ENCODE measurements at places on chromosomes 13 and 19. TPM values are rescaled to one million over a fixed set of nuclear protein-coding genes. Genes with fewer than 3 reads are reported as not detected.

Gene OPA3
- 7.1 TPM for total RNA-seq

- peak; percentile 76 for DNase-seq
These were observed 3.5 kb downstream of the CCDC169 start for GRCh38 chr13:36294096-36294495.

- DNase-seq: no peak
These were observed 17.2 kb upstream of the DCUN1D2 start for GRCh38 chr13:113507505-113508345.

DNA sequence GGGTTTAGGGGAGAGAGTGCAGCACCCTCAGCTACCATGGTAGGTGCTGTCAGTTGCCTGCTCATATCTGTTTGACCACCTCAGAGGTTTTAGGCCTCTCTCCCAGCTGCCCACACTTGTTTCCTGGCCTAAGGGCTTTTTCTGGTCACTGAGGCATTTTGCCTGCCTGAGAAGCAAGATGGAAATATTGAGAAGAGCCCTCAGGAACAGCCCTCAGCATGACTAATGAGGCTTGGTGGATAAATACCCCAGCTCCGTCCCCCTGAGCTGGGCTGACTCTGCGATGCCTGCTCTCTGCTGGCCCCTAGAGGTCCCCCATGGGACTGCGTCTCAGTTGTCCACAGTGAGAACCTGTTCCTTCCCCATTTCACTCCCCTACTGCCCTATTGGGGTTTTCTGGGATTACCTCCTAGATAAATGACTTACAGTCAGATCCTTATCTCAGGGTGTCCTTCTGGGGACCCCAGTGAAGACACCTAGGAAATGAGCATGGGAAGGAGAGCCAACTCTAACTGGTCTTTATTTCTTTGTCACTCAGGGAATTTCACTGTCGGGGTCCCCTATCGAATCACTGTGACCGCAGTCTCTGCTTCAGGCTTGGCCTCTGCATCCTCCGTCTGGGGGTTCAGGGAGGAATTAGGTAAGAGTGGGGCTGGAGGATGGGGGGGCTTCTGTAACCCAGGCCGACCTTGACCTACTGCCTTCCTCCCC is 13.3 kb downstream of the PALM3 start:
- DNase-seq: peak; percentile 93

DNA sequence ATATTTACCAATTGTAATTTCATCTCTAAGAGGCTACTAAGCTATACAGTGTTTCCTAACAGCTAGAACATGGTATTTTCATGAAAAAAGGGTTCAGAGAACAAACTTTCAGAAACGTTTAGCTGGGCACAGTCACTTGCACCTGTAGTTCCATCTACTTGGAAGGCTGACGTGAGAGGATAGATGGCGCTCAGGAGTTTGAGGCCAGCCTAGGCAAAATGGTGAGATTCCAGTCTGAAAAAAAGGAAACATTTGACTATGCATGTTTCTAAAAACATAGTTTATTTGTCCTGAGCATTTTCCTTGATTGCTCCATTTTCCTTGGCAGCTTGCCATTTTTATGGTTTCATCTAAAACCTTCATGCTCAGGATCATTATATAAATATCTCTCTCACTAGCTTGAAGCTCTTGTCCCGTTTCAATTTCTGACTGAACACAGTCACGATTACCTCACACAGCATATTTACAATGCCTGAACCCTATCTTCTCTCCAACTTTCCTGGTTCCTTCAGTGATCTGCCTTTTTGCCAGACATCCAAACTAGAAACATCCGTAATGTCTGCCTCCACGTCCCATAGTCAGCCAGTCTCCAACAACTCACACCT is 200.8 kb downstream of the RGCC start:
- peak; percentile 66 for DNase-seq

DNA sequence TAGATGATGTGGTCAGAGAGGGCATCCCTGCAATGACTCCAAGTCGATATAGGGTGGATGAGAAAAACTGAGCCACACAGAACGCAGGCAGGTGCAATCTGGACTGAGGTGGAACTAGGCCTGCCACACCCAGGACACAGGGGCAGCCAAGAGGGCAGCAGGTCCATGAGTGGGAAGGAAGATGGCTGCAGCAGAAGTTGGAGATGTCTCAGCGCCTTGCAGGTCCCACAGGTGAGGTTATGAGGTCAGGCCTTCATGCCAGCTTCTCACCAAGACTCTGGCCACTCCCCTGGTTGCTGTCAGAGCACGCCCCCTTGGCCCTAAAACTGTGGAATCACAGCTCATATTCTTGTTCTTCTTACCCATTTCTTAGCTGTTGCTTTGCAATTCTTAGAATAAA is 147.7 kb upstream of the VSTM2B start:
- DNase-seq: no peak

DNA sequence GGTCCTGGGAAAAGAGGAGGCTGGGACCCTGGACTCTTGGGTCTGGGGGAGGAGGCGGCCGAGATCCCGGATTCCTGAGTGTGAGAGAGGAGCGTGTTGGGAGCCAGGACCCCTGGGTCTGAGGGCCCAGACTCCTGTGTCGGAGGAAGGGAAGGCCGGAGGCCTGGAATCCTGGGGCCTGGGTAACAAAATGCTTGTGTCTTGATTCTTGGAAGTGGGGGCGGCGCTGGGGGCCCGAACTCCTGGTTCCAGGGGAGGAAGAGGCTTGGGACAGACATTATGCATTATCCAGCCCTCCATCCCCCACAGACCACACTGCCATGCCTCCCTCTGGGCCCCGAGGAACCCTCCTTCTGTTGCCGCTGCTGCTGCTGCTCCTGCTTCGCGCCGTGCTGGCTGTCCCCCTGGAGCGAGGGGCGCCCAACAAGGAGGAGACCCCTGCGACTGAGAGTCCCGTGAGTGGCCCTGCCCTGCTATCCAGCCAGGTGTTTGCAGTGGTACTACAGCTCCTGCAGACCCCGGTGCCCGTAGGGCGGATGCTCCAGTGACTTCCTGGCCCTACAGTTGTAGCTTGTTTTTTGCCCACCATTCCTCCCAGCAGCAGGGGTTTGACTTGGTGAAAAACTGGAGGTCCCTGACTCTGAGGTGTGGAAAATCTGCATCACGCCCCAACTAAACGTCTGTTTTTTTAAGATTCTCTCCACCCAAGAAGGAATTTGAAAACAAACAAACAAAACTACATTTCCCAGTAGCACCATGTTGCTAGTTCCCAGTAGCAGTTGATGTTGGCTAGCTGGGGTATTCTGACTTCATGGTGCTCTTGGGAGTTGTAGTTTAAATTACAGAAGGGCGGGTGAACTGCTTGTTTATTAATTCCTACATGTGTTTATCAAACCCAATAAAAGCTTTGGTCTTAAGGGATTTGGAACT is 630 bp downstream of the NUCB1 start:
- peak; percentile 96 for DNase-seq
